C1 segment of cervical spinal cord (tissue), 14 donors: ENCODE measurements at places on chromosomes 16 and 17.

GRCh38 chr17:40841246-40841645 lies 18.8 kb upstream of the KRT10 start:
- DNase-seq = no peak

- DNase-seq = no peak
Observed at GRCh38 chr17:59327981-59328290, 3.5 kb upstream of the YPEL2 start.

DNA sequence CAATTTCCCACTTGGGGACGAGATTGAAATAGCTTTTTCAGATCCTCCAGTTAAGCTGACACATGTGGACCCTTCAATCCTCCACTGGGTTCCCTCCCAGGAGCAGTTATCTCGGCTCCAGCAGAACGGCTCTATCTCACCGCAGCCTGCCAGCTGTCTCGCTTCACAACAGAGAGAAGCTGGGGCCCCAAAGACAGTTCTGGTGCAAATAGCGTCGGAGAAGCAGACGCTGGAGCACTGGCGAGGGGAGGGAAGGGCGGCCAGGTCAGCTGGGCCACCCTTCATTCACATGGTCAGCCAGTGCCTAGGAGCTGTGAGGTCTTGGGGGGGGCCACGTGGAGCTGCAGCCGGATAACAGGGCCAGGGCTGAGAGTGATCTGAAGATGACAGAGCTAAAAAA lies 141.3 kb upstream of the SDK2 start:
- no peak for DNase-seq

GRCh38 chr17:42852351-42852750 lies 1.4 kb downstream of the AOC3 start:
- DNase-seq = no peak

- no peak for DNase-seq
Observed at GRCh38 chr17:36593656-36594316, 2.1 kb downstream of the DHRS11 start.

- peak; percentile 97 for DNase-seq
Observed at GRCh38 chr16:88662843-88663606, at the start of gene MVD. Gene MVD, minus strand, starts transcription at chr16:88663091. Its CDS starts 11 bp downstream, at chr16:88663080.

- DNase-seq = peak; percentile 30
Observed at GRCh38 chr17:29622337-29623282, at the start of gene CORO6. Gene CORO6, minus strand, starts transcription at chr17:29622912. Its CDS starts 1,491 bp downstream, at chr17:29621421.

DNA sequence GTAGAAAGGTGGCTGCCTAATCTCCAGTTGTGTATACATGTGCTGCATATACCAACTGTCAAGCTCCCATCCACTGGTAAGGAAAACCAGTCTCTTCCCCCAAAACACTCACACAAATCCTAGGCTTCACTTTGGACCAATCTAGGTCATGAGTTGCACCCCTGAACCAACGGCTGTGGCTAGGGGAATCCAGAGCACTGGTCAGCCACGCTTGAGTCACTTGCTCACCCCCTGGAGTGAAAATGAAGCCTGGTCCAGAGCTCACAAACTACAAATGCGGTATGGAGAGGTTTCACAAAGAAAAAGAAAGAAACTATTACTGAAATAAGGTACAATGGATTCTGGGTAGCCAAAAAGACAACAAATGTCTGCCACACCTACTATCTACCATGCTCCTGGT lies 66.1 kb upstream of the NLK start:
- no peak for DNase-seq

DNA sequence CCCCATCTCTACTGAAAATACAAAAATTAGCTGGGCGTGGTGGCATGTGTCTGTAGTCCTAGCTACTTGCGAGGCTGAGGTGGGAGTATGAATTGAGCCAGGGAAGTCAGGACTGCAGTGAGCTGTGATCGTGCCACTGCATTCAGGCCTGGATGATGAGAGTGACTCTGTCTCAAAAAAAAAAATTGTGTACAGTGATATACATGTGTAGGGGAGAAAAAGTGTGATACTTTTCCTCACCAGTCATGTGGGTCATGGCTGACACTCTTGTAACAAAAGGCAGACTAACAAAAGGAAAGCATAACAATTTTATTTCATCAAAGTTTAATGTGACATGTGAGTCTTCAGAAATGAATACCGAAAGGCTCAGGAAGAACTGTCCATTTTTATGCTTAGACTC lies 2.0 kb upstream of the ABCC12 start:
- no peak for DNase-seq

GRCh38 chr16:86515413-86515776 lies 5.1 kb downstream of the FOXF1 start:
- no peak for DNase-seq

GRCh38 chr16:3171181-3171854 lies 16.7 kb upstream of the OR1F1 start:
- DNase-seq = no peak

DNA sequence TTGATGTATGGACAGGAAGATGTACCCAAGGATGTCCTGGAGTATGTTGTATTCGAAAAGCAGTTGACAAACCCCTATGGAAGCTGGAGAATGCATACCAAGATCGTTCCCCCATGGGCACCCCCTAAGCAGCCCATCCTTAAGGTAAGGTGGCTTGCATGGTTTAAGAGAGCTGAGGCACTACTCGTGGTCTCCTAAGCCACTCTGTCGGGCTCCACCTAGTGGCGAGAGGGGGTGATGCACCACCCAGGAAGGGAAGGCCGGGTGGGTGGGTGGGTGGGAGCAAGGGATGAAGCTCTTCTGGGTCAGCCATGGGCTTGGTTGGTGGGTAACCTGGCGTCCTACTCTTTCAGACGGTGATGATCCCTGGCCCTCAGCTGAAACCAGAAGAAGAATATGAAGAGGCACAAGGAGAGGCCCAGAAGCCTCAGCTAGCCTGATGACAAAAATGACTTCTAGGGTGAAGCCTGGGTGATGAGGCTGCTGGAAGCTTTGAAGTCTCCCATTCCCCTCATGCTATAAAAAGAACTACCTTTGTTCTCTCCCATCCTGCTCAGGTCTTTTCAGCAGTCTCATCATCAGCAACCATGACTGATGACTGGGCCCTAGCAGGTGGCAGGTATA lies 21.5 kb downstream of the GPR179 start:
- DNase-seq = no peak

GRCh38 chr16:11819798-11820197 lies 22.7 kb upstream of the ZC3H7A start:
- no peak for DNase-seq

GRCh38 chr16:87015021-87015420 lies 302.2 kb downstream of the C16orf95 start:
- no peak for DNase-seq

GRCh38 chr17:27616414-27616813 lies 14.6 kb upstream of the LGALS9 start:
- no peak for DNase-seq

- DNase-seq = no peak
Observed at GRCh38 chr17:21010705-21011596, 31.9 kb downstream of the USP22 start.

DNA sequence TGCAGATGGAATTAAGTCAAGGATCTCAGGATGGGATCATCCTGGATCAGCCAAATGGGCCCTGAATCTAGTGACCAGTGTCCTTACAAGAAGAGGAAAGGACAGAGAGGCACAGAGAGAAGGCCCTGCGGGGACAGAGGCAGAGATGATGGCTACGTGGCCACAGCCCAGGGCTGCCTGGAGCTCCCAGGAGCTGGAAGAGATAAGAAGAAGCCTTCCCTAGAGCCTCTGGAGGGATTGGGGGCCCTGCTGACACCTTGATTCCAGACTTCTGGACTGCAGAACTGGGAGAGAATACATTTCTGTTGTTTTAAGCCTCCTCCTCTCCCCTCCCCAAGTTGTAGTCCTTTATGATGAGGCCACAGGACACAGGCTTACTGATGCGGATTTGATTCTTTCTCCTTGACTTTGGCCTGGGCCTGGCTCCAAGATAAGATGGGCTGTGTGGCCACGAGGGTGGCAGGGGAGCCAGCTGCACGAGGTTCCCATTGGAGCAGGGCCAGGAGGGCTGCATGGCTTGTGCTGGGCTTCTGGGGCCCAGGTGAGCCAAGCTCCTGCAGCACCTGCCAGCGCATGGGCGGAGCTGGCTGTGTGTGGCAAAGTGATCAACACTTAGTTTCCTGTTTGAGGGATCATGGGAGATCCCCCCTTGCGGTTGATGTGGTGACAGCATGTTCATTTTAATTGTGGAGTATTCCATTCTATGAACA lies 146.1 kb downstream of the IRF8 start:
- DNase-seq = no peak

DNA sequence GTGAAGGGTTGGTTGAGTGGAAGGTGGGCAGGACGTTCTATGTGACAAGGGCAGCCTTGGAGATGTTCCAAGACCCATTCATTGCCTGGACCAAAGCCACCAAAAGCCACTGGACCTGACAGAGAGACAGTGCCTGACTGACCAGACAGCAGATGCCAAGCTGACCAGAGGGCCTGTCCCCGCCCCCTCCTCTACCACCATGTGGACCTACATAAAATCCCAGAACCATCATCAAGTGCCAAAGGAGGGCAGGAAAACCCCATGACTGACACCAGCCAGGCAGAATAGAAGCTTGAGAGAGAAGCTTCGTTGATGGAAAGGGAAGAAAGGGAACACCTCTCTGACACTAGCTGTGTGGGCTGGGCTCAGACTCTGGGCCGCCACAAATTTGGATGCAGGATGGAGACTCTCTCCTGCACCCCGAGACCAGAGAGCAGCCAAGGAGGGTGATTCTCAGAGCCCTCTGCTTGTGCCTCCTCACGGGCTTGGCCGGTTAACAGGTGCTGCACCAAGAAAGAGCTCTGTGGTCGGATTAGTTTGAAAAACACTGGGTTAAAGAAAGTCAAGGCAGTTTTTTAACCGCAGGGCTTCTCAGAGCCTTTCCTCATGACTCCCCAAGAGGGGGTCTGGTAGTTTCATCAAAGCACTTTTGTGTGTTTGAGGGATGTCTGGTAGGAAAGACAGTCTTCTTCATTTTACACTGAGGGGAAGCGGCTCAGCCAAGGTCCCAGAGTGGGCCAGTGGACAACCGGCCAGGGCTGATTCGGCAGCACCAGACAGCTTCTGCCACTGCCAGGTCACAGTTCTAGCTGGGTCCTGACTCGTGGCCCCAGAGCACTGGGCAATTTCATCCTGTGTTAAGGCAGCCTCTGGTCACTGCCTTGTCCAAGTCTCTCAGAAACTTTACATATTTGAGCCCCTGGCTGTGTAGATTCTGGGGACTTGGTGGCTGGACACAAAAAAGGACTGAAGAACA lies 1.7 kb downstream of the TNFRSF13B start:
- no peak for DNase-seq

- peak; percentile 20 for DNase-seq
Observed at GRCh38 chr16:81616321-81617020, 162.6 kb upstream of the PLCG2 start.

- DNase-seq = no peak
Observed at GRCh38 chr16:88059701-88060386, 108.6 kb downstream of the BANP start.

DNA sequence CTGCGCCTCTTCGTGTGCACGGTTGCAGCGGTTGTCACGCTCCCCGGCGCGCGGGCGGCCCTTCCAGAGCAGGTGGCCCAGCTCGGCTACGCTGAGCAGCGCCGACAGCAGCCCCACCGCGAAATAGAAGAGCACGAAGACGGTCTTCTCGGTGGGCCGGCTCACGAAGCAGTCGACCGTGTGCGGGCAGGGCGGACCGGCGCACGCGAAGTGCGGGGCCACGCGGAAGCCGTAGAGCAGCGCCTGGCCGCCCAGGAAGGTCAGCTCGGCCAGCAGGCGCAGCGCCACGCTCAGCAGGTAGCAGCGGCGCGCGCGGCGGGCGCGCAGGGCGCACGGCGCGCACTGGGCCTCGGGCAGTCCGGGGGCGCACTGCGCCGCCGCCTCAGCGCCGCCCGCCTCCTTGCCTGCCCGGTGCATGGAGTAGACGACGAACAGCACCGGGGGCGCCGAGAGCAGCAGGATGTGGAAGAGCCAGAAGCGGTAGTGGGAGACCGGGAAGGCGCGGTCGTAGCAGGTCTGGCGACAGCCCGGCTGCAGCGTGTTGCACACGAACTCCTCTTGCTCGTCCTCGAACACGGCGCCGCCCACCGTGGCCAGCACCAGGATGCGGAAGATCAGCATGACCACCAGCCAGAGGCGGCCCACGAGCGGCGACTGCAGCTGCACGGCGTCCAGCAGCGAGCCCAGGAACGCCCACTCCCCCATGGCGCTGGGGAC lies 1.3 kb downstream of the GJD3 start:
- DNase-seq = no peak

DNA sequence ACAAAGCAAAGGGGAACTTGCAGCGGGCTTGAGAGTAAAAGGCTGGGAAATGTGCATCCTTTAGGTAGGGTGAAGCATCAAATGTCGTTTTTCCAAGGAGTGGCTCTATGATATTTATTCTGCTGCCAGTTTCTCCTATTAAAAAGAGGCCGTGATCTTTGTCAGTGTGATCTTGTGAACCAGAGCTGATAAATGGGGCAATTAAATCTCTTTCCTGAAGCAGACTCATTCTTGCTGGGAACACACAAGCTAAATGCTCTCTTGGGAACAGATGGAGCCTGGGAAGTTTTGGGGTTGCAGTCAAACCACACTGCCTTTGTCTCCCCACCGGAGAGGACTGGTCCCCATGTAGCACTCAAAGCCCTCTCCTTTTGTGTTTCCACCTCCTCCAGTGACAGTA lies 408.9 kb downstream of the GRIN2A start:
- no peak for DNase-seq
